ENCODE measurements at places on chromosomes 5 and 9. TPM values are rescaled to one million over a fixed set of nuclear protein-coding genes. Genes with fewer than 3 reads are reported as not detected.

DNA sequence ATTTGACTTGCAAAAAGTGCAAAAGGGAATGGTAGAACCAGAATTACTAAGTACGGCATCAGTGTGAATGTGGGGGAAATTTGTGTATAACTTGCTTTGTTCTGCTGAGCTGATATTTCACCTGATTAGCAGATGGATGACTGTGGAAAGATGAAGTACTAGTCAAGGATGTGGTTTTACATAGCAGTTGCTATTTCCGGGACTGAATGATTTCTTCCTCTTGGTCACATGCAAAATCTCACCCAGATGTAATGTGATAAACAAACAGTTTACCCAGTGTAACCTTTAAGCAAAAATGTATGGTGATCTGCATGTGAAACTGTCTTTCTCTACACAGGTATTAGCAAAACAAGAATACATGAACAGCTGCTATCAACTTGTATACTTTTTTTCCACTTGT, 46.1 kb downstream of the DCP2 start:
- no peak for DNase-seq

DNA sequence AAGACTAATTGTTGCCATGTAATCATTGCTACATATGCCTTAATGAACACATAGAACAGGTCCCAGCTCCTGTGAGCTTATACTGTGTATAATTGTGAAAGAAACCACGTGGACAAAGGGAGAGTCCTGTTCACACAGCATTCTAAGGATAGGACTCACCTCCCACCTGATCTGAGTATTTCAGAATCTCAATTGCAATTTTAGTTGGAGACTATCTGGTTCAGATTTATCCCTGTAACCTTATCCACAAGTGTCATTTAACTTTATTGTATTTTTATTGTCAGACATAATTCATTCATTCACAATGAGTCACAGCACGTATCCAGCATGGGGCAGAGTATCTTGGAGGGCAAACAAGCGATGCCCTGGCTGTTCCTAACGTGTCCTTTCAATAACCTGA, 448.3 kb downstream of the NTRK2 start:
- DNase-seq = no peak

GRCh38 chr9:1743121-1743960, 271.8 kb upstream of the SMARCA2 start:
- DNase-seq = no peak

DNA sequence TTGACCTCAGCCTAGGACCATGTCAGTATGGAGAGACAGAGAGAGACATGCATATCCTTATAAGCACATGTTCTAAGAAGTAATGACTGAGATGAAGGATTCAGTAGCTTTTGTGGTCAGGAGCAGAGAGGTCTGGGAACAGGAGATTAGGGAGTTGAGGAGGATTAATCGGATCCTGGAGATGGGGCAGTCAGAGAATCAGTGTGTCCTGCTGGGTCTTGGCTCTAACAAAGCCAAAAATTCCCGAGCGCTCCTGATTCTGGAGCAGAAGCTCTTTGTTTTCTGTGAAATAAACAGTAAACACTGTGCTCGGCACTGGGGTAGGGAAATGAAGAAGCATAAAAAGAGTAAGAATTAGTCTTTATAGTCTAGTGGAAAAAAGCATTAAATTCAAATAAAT, 520.0 kb upstream of the CLINT1 start:
- DNase-seq = no peak

GRCh38 chr9:94083384-94083783, 880 bp upstream of the PTPDC1 start:
- DNase-seq = no peak

The CCIN gene
- 0.37 TPM for polyA plus RNA-seq

The DMRT3 gene
- 1.6 TPM for polyA plus RNA-seq
